ENCODE measurements at places on chromosomes 1 and 21. TPM values are rescaled to one million over a fixed set of nuclear protein-coding genes. Genes with fewer than 3 reads are reported as not detected.

Gene SELP
- 0.83 TPM for total RNA-seq

- H3K27me3 ChIP-seq = no peaks in the 10 kb centered on the region
- no peak for DNase-seq
- H3K4me1 ChIP-seq = no peaks in the 10 kb centered on the region
- no peak overlapping the region for H3K4me3 ChIP-seq
- peaks cover 66% of the 10 kb centered on the region for H3K36me3 ChIP-seq
Observed at GRCh38 chr1:23083714-23084480, 64.6 kb downstream of the KDM1A start.

GRCh38 chr1:9235096-9235459 is 504 bp downstream of the H6PD start:
- H3K36me3 ChIP-seq = peaks cover 10% of the 10 kb centered on the region
- peaks cover 45% of the 10 kb centered on the region for H3K4me1 ChIP-seq

DNA sequence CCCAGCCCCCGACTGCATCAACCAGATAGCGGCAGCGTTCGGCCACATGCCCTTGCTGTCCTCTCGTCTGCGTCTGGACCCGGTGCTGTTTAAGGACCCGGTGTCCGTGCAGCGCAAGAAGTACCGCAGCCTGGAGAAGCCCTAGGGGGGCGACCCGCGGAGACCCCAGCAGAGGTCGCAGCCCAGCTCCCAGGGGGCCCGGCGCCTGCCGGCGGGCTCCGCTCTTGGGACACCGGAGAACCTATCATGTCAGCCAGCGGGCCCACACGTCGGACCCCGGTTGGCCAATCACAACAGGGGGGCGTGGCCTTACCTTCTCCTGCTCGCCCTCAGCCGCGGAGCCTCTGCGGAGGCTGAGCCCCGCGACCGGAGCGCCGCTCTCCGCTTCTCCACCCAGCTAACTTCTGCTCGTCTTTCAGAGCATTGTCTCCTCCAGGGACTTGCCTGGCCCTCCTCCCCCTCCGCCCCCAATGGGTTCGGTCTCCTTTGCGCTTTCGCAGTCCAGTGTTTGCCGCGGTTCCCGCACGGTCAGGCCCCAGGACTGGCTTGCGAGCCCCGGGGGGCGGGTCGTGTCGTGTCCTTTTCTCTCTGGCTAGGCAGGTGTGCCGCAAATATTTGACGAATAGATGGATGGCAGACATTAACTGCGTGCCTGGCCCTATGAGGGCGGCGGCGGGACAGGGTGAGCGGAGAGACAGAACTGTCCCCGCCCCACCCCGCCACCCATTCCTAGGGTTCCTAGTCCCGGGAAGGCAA is 10.5 kb downstream of the SLC30A2 start:
- H3K4me3 ChIP-seq = peak overlapping the region; percentile 90
- H3K27ac ChIP-seq = peak overlapping the region; percentile 58
- H3K27me3 ChIP-seq = peaks cover 21% of the 10 kb centered on the region
- H3K36me3 ChIP-seq = no peaks in the 10 kb centered on the region
- peak; percentile 93 for DNase-seq

Gene TPM3
- total RNA-seq = 792 TPM

DNA sequence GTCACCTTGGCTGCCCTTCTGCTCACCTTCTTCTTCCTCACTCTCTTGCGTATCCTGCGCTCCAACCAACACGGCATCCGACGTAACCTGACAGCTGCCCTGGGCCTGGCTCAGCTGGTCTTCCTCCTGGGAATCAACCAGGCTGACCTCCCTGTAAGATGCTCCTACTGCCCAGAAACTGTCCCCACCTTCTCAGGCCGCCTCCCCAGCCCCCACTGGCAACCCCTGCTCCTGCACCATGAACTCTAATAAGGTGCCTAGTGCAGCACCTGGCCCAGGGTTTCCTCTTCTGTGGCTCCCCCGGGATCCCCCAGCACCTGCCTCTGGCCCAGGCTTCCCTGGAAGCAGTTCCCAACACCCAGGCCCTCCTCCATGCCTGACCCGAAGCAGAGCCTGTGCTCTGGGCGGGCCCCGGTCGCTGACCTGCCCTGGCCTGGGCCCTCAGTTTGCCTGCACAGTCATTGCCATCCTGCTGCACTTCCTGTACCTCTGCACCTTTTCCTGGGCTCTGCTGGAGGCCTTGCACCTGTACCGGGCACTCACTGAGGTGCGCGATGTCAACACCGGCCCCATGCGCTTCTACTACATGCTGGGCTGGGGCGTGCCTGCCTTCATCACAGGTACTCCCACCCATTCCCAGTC is 12.8 kb downstream of the PSRC1 start:
- no peaks in the 10 kb centered on the region for H3K36me3 ChIP-seq
- no peaks in the 10 kb centered on the region for H3K27me3 ChIP-seq
- H3K4me1 ChIP-seq = peaks cover 7% of the 10 kb centered on the region
- no peak for DNase-seq
- H3K27ac ChIP-seq = no peak overlapping the region
- H3K4me3 ChIP-seq = no peak overlapping the region

Gene MAB21L3
- total RNA-seq = not detected

DNA sequence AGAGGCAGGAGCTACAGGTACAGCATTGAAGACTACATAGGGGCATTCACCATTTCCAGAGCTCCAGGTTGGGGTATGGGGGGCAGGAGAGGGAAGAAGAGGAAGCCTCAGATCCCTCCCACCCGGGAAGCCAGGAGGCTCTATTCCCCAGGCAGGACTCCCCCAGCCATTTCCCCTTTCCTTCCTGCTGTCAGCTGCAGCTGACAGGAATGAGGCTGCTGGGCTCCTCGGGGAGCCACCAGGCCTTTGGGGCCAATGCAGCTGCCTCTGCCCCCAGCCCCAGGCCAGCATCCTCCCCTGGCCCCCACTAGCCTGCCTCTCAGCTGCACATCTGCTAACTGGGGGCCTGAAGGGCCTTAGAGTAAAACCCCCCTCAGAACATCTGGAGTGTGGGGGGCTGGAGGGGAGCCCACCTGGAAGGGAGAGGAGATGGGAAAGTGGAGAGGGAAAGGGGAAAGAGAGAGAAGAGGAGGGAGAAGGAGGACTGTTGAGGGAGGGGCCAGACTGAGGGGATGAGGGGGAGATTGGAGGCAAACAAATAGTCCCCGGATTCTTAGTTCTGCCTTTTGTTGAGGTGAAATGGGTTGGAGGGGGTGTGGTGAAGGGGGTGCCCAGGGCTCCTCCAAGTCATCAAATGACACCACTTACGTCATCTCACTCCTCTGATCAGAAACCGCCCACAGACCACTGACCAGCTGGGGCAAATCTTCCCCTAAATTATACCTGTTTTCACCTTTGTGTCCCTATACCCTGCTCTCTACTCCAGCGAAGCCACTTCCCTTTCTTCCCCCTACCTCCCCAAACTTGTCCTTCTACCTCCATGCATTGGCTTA is 58.0 kb downstream of the LGR6 start:
- H3K27me3 ChIP-seq = peaks cover 26% of the 10 kb centered on the region
- no peak for DNase-seq
- no peak overlapping the region for H3K27ac ChIP-seq
- no peaks in the 10 kb centered on the region for H3K4me1 ChIP-seq

- H3K36me3 ChIP-seq = no peaks in the 10 kb centered on the region
- no peak overlapping the region for H3K4me3 ChIP-seq
- H3K27ac ChIP-seq = no peak overlapping the region
- H3K27me3 ChIP-seq = no peaks in the 10 kb centered on the region
Observed at GRCh38 chr21:29389136-29389535, 90.4 kb downstream of the BACH1 start.

DNA sequence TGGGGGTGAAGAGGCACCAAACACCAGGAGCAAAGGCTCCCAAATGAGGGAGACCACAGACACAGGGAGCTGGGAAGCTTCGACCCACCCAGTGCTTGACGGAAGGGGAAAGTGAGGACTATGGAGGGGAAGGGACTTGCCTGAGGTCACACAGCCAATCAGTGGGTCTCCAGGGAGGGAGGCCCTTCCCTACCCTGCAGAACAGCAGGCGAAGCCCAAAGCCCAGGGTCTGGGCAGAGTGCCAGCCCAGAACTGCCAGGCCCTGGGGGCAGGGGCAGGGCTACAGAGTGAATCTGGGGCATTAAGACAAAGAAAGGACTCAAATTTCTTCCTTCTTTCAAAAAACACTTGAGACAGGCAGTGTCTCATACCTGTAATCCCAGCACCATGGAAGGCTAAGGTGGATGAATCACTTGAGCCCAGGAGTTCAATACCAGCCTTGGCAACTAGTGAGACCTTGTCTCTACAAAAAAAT is 45.5 kb upstream of the ECE1 start:
- peaks cover 19% of the 10 kb centered on the region for H3K36me3 ChIP-seq
- no peaks in the 10 kb centered on the region for H3K27me3 ChIP-seq
- H3K4me3 ChIP-seq = peak overlapping the region; percentile 73

DNA sequence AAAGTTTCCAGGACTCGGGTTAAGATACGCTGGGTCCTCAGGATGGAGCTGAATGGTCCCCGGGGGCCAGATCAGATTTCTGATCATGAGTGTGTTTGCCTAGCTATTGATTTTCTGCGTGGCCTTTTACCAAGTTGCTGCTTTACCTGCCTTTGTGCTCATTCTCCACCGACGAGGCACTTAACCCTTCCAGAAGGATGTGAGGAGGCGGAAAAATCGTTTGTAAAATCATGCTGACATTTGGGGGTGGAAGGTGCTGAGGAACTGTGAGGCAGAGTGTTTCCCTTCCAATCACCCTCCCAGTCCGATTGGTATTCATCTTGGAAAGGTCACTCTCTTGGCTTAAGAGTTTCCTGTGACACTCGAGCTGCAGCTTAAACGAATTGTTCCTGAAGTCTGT is 337.1 kb upstream of the KAZN start:
- DNase-seq = no peak
- H3K27ac ChIP-seq = no peak overlapping the region
- H3K4me3 ChIP-seq = no peak overlapping the region
- H3K36me3 ChIP-seq = no peaks in the 10 kb centered on the region
- H3K27me3 ChIP-seq = no peaks in the 10 kb centered on the region
- H3K4me1 ChIP-seq = no peaks in the 10 kb centered on the region

Data from activated CD4-positive, alpha-beta memory T cell treated with anti-CD3 and anti-CD28 coated beads, Interleukin-2, amount 10 ng/mL, durations not matched to agents 7 days and 5 days (primary cell).